ENCODE measurements at places on chromosomes 3 and 15. TPM values are rescaled to one million over a fixed set of nuclear protein-coding genes. Genes with fewer than 3 reads are reported as not detected.
A peak's percentile ranks its signal among the peaks of the same experiment; 100 is the strongest.

GRCh38 chr3:181629029-181629428, 82.7 kb upstream of the SOX2 start:
- H3K36me3 ChIP-seq = no peaks in the 10 kb centered on the region
- H3K4me1 ChIP-seq = peaks cover 36% of the 10 kb centered on the region

DNA sequence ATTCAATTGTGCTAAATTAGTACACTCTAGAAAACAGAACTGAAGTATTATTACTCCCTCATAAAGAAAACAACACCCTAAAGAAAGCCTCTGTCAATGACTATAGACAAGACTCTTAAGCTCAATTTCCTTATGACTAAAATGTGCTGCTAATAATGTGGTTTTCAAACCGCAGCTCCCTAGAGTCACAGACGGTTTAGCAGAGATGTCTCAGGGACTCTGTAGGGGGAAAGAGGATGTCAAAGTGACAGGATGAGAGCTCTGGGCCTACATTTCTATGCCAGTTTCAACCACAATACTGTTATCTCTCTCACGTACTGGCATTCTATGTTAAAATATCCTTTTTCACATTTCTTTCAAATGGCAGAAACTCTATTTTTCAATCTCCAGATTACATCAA, 37.6 kb upstream of the WDR49 start:
- no peaks in the 10 kb centered on the region for H3K4me1 ChIP-seq
- H3K4me3 ChIP-seq = no peak overlapping the region
- DNase-seq = no peak

DNA sequence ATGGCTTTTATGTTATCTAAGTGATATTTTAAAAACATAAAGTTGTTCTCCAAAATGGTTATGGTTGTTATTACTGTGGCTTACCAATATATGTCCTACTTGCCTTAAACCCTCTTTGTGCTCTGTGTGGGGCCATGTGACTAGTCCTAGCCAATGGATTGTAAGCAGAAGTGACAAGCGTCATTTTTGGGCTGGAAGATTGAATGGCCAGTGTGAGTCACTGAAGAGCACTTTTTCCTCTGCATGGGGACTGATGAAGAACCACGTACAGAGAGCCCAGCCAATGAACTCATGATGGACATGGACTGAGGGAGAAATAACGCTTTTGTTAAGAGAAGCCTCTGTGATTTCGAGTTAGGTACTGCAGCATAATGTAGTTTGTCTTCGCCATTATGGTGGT, 332.7 kb downstream of the EDEM1 start:
- H3K27me3 ChIP-seq = peaks cover 8% of the 10 kb centered on the region
- no peak for DNase-seq
- no peaks in the 10 kb centered on the region for H3K4me1 ChIP-seq
- H3K27ac ChIP-seq = no peak overlapping the region
- H3K4me3 ChIP-seq = no peak overlapping the region
- no peaks in the 10 kb centered on the region for H3K36me3 ChIP-seq

GRCh38 chr3:184299488-184300377, 692 bp downstream of the PSMD2 start:
- no peak for DNase-seq
- peak overlapping the region; percentile 87 for H3K27ac ChIP-seq
- no peaks in the 10 kb centered on the region for H3K27me3 ChIP-seq
- H3K4me3 ChIP-seq = peak overlapping the region; percentile 95
- H3K36me3 ChIP-seq = peaks cover 18% of the 10 kb centered on the region
- peaks cover 17% of the 10 kb centered on the region for H3K4me1 ChIP-seq

The AADACL2 gene
- not detected for total RNA-seq

The SPSB4 gene
- total RNA-seq = 35.1 TPM
